ENCODE measurements at places on chromosomes 5 and 9. TPM values are rescaled to one million over a fixed set of nuclear protein-coding genes. Genes with fewer than 3 reads are reported as not detected.

DNA sequence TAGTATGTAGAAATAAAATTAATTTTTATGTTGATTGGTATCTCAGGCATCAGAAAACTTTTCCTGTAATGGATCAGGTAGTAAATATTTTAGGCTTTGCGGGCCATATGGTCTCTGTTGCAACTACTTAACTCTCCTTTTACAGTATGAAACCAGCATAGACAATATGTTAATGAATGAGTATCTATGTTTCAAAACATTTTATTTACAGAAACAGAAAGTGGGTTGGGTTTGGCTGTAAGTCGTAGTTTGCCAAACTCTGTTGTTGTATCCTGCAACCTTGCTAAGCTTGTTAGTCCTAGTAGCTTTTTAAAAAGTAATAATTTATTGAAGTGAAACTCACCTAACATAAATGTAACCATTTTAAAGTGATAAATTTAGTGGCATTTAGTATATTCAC is 132.1 kb downstream of the NR3C1 start:
- H3K4me1 ChIP-seq = no peaks in the 10 kb centered on the region
- no peaks in the 10 kb centered on the region for H3K27me3 ChIP-seq
- no peak overlapping the region for H3K4me3 ChIP-seq
- H3K36me3 ChIP-seq = 0 out of 2 replicates have a peak, but pooled peaks cover 4% of the 10 kb centered on the region
- no peak for DNase-seq

DNA sequence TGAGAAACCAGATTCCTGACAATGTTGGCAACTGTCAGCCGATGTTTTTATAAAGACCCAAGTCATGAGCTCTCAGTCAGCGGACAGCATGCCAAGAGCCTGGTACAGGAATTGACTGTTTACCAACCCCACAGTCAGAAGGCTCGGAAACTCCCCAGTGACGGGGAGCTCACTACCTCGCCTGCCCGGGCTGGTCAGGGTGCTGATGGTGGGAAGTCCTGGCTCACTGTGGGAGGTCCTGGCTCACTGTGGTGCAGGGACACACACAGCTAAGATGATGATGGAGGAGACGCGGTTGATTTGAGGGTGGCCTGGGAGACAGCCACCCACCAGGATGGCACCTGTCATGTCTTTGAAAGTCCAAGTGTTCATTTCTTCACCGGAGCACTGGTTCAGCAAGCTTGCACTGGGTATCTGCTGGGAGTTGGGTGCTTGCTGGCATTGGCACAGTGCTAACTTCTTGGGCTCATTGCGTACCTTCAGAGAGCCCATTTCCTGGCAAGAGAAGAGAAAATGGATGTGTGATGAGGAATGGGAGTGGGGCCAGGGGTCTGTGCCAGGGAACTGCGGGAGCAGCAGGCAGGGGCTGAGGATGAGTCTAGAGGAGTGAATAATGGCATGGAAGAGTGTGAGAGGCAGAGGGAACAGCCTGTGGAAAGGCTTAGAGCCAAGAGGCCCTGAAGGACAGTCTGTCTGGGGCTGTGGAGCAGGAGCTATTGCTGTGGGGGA is 15.3 kb downstream of the ASS1 start:
- H3K27ac ChIP-seq = no peak overlapping the region
- H3K4me1 ChIP-seq = no peaks in the 10 kb centered on the region
- no peak for DNase-seq

DNA sequence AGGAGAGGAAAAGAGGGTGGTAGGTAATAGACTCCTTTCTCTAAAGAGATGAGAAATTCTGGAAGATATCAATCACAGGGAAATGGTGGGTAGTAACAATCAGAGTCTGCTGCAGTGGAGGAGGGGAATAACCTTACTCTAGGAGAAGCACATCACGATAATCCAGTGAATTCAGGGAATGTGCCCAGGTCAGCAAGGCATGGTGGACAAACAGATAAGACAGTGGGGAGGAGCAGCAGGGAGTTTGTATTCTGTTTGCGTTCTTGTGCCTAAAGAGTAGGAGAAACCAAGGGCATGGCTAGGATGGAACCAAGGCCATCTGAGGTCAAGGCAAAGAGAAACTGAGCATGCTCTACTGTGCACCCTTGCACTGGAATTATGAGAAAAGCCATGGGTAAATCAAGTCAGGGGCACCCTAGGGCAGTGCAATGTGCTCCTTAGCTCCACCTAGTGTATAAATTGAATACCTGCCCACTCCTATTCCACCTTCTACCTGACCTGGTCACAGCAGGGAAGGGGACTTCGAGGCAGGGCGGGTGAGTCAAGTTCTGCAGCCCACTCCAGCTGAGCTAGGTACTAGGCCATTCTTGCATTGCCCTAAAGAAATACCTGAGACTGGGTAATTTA is 31.6 kb downstream of the RETREG1 start:
- H3K27ac ChIP-seq = no peak overlapping the region
- H3K4me1 ChIP-seq = peaks cover 13% of the 10 kb centered on the region
- peak; percentile 31 for DNase-seq
- H3K36me3 ChIP-seq = no peaks in the 10 kb centered on the region
- H3K27me3 ChIP-seq = no peaks in the 10 kb centered on the region

Gene SLC6A7
- not detected for total RNA-seq

GRCh38 chr5:82176115-82176814 is 101.9 kb downstream of the RPS23 start:
- no peak overlapping the region for H3K27ac ChIP-seq
- no peak for DNase-seq
- H3K4me3 ChIP-seq = no peak overlapping the region

Gene MSX2
- total RNA-seq = 0.17 TPM

- no peak overlapping the region for H3K4me3 ChIP-seq
- H3K27me3 ChIP-seq = no peaks in the 10 kb centered on the region
- DNase-seq = no peak
- no peaks in the 10 kb centered on the region for H3K4me1 ChIP-seq
- H3K36me3 ChIP-seq = no peaks in the 10 kb centered on the region
These were observed 59.8 kb downstream of the PTCD2 start for GRCh38 chr5:72379936-72380335.

DNA sequence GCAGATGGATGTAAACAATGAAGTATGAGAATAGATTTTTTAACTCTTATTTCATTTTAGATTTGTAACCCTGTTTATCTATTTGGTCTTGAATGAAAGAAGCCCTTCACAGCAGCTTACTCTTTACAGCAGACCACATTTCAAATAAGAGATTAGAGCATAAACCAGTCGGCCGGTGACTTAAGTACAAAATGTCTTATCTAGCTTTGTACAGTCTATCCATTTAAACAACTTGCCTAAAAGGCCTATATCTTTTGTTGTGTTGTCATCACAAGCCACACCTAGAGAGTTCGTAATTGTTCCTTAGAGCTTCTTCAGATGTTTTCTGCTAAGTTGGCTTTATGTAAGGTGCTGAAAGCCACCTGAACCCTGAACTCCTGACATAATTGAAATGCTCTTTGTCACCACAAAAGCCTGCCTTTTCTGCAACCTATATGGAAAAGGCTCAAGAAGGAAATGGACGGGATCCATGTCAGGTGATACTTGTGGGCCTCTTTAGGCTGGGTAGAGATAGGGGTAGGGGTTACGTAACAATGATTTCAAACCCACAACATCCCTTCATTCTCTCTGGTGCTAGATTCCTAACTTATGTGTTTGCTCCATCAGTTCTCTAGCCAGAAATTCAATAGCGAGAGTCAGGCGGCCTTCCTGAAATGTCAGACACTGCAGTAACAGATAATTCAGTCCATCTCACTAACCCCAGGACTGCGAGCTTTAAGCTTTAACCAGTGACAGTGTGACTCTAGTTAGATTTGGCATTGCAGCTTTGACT is 162.5 kb downstream of the CD180 start:
- no peak overlapping the region for H3K27ac ChIP-seq
- peaks cover 22% of the 10 kb centered on the region for H3K4me1 ChIP-seq

Gene MPDZ
- total RNA-seq = 43.1 TPM

- H3K27me3 ChIP-seq = no peaks in the 10 kb centered on the region
- H3K4me3 ChIP-seq = no peak overlapping the region
- H3K4me1 ChIP-seq = no peaks in the 10 kb centered on the region
- DNase-seq = no peak
- no peaks in the 10 kb centered on the region for H3K36me3 ChIP-seq
These were observed 122.3 kb downstream of the MARCHF11 start for GRCh38 chr5:16057277-16057676.

DNA sequence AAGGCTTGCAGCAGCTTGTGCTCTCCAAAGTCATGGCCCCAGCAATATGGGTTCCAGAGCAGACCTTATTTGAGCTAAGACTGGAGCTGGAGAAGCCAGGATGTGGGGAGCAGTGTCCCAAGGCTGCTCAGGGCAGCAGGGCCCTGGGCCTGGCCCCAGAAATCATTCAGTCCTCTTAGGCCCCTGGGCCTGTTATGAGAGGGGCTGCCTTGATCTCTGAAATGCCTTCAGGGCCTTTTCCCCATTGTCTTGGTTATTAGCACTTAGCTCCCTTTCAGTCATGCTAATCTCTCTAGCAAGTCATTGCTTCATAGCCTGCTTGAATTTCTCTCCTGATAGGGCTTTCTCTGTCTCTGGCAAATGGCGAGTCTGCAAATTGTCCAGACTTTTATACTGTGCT is 9.1 kb downstream of the CATSPER3 start:
- peak; percentile 37 for DNase-seq
- H3K4me3 ChIP-seq = no peak overlapping the region
- H3K27me3 ChIP-seq = no peaks in the 10 kb centered on the region
- no peaks in the 10 kb centered on the region for H3K36me3 ChIP-seq
- H3K4me1 ChIP-seq = no peaks in the 10 kb centered on the region

GRCh38 chr9:15578714-15579113 is 25.9 kb downstream of the CCDC171 start:
- H3K27me3 ChIP-seq = no peaks in the 10 kb centered on the region
- H3K27ac ChIP-seq = no peak overlapping the region
- H3K4me1 ChIP-seq = no peaks in the 10 kb centered on the region
- no peaks in the 10 kb centered on the region for H3K36me3 ChIP-seq

Gene PCDHA10
- total RNA-seq = 12.2 TPM

DNA sequence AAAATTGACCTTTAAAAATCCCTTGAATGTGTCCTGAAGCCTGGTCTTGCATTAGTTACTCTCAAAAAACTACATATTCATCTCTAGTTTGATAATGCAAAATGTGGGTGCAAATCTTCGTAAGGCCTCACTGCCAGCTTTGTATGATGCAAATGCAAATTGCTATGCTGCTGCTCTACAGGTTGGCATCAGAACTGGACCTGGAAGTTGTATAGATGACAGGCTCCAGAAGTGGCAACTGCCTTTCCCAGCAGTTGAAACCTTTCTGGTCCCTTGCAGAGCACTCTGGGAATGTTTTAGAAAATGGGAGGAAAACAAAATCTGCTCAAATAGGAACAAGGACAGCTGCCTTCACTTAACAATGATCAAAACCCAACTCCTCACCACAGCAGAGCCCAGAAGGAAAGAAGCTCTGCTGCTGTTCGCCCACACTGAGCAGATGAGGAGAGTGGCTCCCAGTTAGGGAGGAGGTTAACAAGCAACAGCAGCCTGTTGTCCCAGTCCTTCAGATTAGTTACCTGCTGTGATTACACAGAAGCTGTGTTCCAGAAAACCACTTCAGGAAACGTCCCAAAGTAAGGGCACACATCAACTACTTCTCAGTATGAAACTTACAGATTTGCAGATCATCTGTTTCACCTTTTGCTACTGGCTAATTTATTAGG is 93.5 kb downstream of the PLPP1 start:
- no peak overlapping the region for H3K4me3 ChIP-seq
- H3K27ac ChIP-seq = peak overlapping the region; percentile 81
- H3K27me3 ChIP-seq = no peaks in the 10 kb centered on the region
- peaks cover 5% of the 10 kb centered on the region for H3K36me3 ChIP-seq

Gene CKMT2
- total RNA-seq = 8.2 TPM

Gene PTGER4
- total RNA-seq = 4.4 TPM

- H3K36me3 ChIP-seq = no peaks in the 10 kb centered on the region
- H3K27me3 ChIP-seq = no peaks in the 10 kb centered on the region
- H3K27ac ChIP-seq = no peak overlapping the region
- H3K4me3 ChIP-seq = no peak overlapping the region
These were observed 96.5 kb upstream of the SLC25A48 start for GRCh38 chr5:135737701-135738563.

GRCh38 chr5:20276959-20277263 is 288.9 kb upstream of the CDH18 start:
- peak; percentile 52 for DNase-seq
- H3K4me1 ChIP-seq = no peaks in the 10 kb centered on the region
- H3K27me3 ChIP-seq = peaks cover 15% of the 10 kb centered on the region
- no peaks in the 10 kb centered on the region for H3K36me3 ChIP-seq

- peaks cover 62% of the 10 kb centered on the region for H3K4me1 ChIP-seq
- DNase-seq = no peak
- H3K36me3 ChIP-seq = no peaks in the 10 kb centered on the region
- H3K27me3 ChIP-seq = no peaks in the 10 kb centered on the region
- no peak overlapping the region for H3K4me3 ChIP-seq
These were observed 41.6 kb downstream of the SLC44A1 start for GRCh38 chr9:105286098-105286497.

Gene ADAMTS6
- 1.0 TPM for total RNA-seq

Gene SPATA9
- total RNA-seq = not detected

DNA sequence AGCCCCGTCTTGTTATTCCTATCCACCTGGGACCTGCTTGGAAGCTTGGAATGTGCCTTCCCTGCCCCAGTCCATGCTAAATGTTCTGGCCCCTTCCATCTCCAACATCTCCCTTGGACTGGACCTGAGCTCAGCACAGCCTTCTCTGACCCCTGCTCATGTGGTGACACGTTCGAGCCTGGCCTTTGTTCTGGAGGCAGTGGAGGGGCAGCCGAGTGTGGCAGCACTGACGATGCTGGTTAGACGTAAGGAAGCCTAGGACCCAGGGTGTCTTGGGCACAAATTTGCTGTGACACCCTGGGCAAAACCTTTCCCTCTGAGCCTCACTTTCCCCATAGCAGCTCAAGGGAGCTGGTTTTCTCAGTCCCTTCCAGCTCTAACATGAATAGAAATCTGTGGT is 3.9 kb downstream of the SPACA9 start:
- no peak for DNase-seq
- H3K27ac ChIP-seq = no peak overlapping the region
- H3K36me3 ChIP-seq = no peaks in the 10 kb centered on the region

Gene GNPDA1
- 117 TPM for total RNA-seq

DNA sequence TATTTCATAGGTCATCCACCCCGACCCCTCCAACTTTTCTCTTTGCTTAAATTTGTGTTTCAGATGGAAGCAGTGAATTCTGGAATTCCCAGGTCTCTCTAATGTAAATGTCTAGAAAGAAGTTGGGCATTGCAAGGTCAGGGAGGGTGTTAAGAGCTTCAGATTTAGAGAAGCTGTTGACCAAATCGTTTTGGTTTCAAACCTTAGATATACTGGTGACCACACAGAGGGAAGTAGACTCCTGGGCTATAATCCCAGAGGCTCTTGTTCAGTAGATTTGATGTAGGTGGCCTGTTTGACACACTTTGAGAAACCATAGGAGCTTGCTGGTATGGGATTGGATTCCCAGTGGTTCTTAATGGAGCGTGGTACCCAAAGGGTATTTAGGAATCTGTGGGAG is 137.3 kb upstream of the KLF9 start:
- no peak overlapping the region for H3K27ac ChIP-seq
- no peak for DNase-seq
- H3K27me3 ChIP-seq = no peaks in the 10 kb centered on the region

GRCh38 chr9:14987858-14988257 is 77.6 kb upstream of the FREM1 start:
- no peaks in the 10 kb centered on the region for H3K4me1 ChIP-seq
- no peak for DNase-seq
- H3K27ac ChIP-seq = no peak overlapping the region
- no peaks in the 10 kb centered on the region for H3K36me3 ChIP-seq
- no peaks in the 10 kb centered on the region for H3K27me3 ChIP-seq

Data from GM23338 (cell line).